ENCODE measurements at places on chromosomes 5 and 9.

DNA sequence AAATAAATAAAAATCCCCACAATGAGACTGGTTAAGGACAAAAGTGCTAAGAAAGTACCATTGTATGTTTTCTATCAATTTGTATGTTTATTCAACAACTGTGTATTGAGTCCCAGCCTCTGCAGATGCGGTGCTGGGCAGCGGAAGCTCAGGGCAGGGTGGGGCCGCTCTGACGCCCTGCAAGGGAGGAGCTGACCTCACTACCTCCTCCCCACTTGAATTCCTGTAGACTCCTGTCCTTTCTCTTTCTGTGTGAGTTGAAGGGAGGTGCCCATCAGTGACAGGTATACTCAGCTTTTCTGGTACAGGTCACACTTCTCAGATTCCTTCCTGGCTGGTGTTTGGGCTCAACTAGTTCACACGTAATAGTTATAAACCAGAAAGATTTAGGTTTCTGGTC lies 27.0 kb downstream of the ANGPTL2 start:
- DNase-seq = no peak

GRCh38 chr9:88990729-88991065 lies 571 bp upstream of the S1PR3 start:
- no peak for DNase-seq

DNA sequence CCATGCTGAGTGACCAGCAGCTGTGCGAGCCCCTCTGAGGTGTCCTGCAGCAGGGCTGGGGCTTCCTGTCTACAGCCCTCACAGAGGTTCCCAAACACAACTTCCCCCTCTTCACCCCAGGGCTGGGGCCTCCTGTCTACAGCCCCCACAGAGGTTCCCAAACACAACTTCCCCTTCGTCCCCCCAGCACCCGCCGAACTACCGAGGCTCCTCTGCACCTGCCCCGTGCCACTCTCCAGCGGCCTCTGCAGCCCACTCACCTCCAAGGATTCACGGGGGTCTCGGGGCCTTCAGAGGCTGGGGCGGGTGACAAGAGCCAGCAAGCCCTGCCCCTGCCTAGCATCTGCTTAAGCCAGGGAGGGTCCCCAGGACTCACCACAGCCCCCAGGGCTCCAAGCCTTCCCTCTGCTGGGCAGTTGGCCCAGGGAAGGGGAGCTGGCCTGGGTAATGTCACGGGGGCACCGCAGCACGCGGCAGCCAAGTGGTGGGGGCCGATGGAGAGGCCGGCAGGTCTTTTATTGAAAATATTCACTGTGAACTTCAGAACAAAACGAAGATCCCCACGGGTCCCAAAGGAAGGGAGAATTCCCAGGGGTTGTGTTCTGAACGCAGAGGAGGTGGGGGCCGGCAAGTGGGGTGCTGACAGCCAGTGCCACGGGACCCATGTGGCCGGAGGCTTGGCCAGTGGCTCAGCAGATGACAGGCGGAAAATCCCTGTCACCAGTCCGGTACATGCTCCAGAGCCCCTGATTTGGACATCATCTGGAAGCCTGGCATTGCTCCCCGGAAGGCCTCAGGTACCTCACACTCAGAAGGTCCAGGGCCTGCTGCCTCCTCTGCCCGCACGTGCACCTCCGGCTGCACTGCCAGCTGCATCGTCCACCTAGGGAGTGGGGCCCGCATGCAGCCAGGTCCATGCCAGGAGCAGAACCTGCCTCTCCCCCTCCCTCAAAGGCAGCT lies 125.3 kb downstream of the ADAMTS2 start:
- no peak for DNase-seq

DNA sequence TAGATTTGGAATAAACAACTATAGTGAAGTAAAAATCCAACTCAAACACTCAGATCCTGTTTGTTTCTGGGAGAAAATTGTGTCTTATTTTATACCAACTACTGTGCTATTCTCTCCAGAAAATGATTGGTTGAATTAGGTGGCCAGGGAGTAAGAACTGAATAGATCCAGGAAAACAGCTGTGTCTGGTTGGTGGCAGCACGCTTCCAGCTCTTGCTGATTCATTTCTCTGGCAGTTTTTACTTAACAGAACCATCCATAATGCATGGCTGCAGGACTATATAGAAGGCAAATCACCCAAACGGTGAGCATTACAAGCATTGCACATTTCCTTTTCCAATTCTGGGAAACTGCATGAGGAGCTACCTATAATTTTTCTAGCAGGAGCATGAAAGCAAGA lies 29.5 kb downstream of the DMAC1 start:
- no peak for DNase-seq

DNA sequence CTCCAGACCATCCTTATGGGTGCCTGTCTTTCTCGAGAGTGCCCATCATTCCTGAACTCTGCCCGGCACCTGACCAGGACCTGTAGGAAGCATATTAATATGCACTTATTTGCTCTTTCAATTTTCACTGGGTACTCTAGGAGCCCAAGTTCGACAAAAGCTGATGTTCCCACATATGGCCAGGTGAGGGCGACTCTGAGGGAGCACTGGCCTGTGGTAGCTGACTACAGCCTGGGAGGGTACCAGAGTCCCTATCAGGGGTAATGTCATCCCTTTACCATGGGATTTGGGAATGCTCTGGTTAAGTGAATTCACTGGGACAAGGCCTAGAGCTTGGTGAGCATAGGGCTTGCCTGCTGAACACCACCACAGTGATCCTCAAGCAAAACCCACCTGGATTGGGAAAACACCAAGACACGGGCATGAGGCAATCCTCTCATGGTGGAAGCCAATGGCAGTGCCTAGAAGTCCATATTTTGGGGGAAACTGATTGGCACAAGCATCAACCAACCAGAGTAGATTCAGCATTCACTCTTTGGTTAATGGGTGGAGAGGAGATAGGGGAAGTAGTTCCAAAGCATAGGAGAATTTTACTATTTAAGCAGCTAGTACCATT lies 112.2 kb downstream of the MTX3 start:
- DNase-seq = no peak

GRCh38 chr9:125794708-125795107 lies 47.5 kb downstream of the PBX3 start:
- no peak for DNase-seq

- no peak for DNase-seq
Observed at GRCh38 chr9:120677965-120678364, 36.3 kb downstream of the MEGF9 start.

DNA sequence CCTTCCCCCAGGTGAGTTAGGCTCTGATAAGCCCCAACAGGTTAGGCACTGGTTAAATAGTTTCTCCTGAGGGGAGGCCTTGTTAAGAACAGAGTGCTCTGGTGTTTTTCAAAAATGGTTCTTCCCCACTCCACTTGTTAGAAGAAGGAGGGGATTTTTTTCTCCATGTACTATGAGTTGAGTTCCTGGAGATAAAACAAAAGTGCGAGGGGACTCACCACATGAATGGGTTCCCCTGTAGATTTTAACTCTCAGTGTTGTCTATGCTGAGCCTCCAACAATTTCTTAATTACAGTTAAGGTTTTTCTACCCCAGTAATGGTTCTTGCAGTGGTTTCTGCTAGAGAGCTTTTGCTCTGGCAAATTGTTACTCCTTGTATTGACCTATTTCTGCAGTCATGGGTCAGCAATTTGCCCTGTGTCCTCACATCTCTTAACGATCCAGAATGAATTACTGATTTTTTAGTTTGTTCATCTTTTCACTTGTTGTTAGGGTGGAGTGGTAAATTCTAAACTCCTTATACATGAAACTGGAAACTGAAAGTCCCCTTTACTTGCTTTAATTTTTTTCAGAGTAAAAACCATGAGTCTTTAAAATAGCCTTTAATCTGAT lies 44.4 kb downstream of the SCAMP1 start:
- no peak for DNase-seq

GRCh38 chr5:177310332-177310731 lies 1.4 kb downstream of the MXD3 start:
- no peak for DNase-seq

DNA sequence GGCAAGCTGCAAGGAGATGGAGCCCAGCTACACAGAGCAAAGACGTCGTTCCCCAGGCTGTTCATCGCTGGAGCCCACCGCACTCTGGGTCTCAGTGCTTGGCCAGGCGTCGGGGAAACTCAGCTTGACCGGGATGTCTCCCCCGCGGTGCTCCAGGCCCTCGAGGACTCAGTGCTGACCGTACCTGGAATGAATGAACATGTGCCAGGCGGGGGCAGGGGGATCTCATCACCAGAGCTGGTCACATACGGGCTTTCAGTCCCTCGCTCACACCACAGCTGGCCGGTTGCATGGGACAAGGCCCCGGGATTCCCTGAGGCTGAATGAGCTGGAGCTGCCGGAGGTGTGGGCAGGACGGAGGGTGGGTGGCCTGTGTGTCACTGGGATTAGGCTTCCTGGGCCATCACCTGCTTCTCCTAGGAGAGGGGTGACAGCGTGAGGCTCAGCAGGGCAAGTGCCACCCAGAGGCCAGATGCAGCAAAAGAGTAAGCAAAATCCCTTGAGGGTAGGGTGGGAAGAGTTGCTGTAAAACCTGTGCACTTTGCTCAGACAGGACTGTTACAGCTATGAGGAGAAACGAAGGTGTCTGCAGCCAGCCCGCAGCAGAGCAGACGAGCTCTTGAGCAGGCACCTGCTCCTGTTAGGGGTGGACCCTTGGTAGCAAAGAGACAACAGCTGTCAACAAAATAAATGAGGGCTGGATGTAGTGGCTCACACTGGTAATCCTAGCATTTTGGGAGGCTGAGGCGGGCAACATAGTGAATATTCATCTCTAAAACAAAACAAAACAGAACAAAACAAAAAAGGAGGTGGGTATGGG lies 70.7 kb upstream of the RAPGEF1 start:
- no peak for DNase-seq

- no peak for DNase-seq
Observed at GRCh38 chr9:125254231-125254630, 7.4 kb upstream of the GAPVD1 start.

DNA sequence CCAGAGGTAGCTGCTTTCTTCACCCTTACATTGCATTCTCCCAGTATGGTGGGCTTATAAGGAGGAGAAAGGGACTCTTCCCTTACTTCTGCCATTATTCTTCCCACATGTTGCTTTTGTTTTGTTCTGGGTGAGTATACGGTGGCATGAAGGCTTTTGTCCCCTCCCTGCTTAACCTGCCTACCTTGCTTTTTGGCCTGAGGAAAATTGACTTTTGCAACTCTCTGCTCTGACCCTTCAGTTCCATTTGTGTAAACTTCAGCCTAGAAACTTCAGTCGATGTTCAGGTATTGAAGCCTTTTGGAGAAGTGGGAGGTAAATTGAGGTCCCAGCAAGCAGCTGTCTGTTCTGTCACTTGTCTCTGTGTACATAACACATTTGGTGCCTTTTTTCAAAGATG lies 110.2 kb downstream of the PCSK1 start:
- DNase-seq = no peak

DNA sequence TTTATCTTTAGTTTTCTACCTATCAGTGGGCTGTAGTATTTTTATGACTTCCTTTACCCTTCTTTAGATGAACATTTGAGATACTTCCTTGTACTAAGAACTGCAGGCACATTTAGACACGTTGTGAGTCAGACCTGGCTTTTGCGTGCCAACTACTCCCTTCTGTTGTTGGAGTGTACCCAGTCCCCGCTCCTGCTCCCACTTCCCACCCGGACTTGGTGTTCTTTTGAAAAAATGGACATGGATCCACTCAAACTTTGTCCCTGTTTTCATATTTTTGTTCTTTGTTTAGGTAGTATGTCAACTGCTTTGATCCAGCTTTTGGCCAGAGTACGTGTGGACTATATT lies 60.7 kb downstream of the PARP8 start:
- peak; percentile 81 for DNase-seq

DNA sequence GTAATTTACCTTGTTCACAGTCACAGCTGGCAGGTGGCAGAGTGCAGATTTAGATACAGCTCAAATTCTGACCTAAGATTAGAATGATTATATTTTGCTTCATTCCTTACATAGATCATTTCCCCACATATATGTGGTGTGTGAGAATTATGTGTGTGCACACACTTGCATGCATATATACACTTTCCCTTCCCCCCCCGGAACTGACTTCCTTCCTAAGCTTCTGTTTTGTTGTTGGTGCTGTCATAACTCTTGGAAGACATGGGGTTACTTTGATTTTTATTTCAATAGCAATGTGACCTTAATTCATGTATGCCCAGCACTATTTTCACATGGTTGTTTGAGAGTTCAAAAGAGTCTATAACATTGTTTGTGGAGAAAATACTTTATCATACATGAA lies 112.8 kb downstream of the CMYA5 start:
- no peak for DNase-seq

GRCh38 chr5:61334868-61335615 lies 3.0 kb downstream of the ZSWIM6 start:
- DNase-seq = no peak

DNA sequence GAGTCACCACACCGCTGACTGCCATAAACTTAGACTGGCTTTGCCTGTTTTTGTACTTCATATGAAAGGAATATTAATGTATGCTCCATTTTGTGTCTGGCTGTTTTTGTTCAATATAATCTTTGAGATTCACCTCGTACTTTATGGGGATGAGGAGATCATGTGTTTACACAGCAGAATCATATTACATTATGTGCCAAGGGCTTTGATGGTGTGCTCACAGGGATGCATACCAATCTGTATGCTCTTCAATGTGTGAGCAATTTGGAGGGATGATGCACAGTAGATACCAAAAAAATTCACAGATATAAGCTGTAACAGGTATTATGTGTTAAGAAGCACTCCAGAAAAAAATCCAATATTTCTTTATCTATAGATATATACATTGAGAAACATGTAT lies 113.7 kb downstream of the GABRB2 start:
- DNase-seq = no peak

- no peak for DNase-seq
Observed at GRCh38 chr5:65801352-65801783, 79.4 kb downstream of the NLN start.

- DNase-seq = no peak
Observed at GRCh38 chr5:33772380-33772897, 119.4 kb downstream of the ADAMTS12 start.

- no peak for DNase-seq
Observed at GRCh38 chr9:123863164-123863855, 66.6 kb downstream of the DENND1A start.

GRCh38 chr5:108373426-108373825 lies 8.5 kb downstream of the FBXL17 start:
- no peak for DNase-seq

Measured in LoVo (cell line).